Right ventricle myocardium superior (tissue), 1 donor: ENCODE measurements at places on chromosomes 6 and 20. TPM values are rescaled to one million over a fixed set of nuclear protein-coding genes. Genes with fewer than 3 reads are reported as not detected.

DNA sequence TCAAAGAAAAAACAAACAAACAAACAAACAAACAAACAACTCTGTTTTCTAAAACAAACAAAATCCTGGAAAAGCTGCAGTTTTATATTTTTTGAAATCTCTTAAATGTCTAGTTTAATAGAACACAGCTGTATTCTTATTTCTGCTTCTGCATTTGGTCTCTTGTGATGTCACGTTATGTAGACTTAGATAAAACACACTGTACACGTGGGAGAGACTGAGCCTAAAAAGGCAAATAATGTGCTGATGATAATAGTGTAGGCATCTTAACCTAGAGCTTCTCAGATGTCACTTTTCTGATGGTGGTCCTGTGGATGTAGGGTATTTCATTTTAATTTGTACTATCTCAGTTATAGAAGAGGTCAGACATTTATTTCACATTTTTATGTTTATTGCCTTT, 261.7 kb downstream of the UTRN start:
- DNase-seq: no peak

DNA sequence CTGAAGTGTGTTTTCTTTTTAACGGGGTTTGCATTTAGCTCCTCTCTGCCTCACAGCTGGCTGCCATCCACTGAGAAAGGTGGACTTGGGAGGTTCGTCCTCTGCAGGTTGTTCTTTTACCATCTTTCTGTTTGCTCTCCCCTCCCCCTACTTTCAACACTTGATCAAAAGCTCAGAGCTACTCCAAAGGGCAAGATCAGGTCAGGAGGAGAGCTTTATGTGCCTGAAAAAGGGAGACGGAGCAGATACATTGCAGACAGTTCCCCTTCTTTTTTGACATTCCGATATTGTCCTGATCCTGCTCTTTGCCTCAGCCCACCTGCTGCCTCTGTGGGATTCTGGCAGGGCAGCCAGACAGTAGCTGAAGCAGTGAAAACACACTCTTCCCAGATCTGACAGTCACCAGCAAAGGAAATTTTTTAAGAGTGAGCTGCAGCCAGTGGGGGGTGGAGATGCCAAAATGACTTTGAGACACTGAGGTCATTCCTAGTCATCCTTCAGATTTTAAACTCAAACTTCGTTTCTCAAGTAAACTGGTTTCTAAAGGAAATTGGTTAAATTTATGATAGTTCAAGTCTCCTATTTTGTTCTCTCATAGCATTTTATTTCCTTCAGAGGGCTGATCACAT, 26.5 kb downstream of the SMLR1 start:
- no peak for DNase-seq

GRCh38 chr6:143200167-143200770, 139.6 kb downstream of the AIG1 start:
- DNase-seq: no peak

Gene SLC22A2
- total RNA-seq: not detected

- DNase-seq: no peak
Measured at GRCh38 chr6:168384045-168385036, 56.6 kb upstream of the SMOC2 start.

- peak; percentile 53 for DNase-seq
Measured at GRCh38 chr6:89375427-89376267, 23.1 kb upstream of the UBE2J1 start.

Gene SLC52A3
- 2.2 TPM for total RNA-seq

- DNase-seq: peak; percentile 67
Measured at GRCh38 chr6:150528648-150529285, 70.9 kb upstream of the PLEKHG1 start.

GRCh38 chr6:81764531-81764930, 12.1 kb upstream of the TENT5A start:
- DNase-seq: no peak

Gene FKBP1C
- total RNA-seq: 0.40 TPM

Gene PPIL1
- 65.2 TPM for total RNA-seq

DNA sequence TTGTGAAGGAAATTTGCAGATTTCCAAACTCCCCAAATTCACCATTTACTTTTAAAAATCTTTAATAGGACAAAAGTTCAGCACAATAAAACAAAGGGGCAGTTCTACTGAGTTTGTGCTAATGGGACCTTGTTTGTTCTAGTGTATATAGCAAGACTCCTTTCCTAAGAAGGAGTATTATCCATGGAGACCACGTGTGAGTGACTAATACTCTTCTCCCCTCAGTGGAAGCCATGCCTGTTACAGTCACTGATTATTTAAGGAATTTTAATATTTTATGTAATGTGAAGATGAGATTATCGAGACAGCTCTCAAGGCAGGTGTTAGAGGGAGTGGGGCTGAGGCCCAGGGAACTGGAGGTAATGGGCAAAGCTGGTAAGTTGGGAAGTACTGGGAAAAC, 16.4 kb upstream of the QKI start:
- DNase-seq: no peak

DNA sequence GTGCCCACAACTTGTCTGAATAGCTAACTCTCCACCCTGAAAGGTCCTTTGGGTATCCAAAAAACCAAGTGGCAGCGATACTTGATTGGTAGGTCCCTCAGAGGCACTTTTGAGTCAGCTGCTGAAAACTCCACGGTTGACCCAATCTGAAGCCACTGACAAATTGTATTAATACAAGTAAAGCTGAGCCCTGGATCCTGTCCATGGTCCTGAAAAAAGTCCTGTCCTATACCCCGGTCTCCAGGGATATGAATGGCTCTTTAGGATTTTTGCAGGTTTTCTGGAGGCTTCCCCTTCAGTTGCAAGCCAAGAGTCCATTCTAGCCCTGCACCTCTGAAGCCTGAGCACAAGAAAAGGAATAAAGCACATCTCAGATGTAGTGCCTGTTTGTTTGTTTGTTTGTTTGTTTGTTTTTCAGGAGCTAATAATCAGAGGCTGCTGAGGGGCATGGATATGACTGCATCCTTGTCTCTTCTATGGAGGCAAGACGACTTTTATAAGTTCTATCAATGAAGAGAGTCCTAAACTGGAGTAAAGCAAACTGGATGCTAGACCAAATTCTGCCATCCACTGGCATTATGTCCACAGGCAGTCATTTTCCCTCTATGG, 1.7 kb upstream of the SLC12A5 start:
- no peak for DNase-seq

DNA sequence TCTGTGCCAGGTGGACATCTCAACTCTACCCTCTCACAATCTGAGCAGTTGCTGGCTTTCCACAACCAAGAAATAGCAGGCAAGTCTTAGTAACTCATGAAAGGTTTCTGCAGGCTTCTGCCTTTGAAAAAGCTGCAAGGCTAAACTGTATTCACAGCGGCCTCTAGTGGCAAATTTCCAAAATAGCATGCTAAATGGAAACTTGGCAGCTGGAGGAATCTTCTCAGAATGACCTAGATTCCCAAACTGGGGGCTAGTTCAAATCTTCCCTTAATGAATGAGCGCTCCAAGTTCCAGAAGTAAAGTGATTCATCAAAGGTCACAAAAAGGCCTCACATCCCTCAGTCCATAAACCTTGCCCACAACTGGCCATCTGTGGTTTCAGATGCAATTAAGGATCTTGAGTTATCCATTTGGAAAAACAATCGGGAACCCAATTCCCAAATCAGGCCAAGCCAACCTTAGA, 11.9 kb upstream of the CPNE5 start:
- no peak for DNase-seq

Gene CALHM5
- total RNA-seq: 2.2 TPM

- DNase-seq: no peak
Measured at GRCh38 chr20:43092386-43093088, 97.2 kb downstream of the PTPRT start.

- no peak for DNase-seq
Measured at GRCh38 chr20:1816384-1817381, 78.5 kb upstream of the SIRPA start.

DNA sequence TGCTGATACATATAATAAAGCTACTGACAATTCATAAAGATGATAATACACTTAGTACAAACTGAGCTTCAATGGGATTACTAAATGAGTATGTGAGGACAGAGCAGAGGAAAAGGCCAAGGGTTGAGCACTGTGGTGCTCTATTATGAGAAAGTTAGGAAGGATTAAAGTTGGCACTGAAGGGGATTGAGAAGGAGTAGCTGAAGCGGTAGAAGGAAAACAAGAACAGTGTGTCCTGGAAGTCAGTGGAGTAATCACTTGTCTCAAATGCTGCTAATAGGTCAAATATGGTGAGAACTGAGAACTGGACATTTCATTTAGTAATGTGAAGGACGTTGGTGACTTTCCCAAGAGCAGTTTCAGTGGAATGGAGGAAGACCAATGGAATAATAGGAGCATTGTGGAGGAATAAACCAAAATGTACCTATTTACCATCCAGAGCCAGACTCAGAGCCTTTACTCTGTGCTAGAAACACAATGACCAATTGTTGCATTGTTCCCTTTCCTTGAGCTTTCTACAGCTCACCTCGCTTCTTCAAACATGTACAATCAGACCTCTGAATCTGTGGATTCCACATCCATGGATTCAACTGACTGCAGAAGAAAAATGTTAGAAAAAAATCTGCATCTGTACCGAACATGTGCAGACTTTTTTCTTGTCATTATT, 255.9 kb downstream of the LAMA2 start:
- no peak for DNase-seq

GRCh38 chr20:2005831-2006426, 12.1 kb upstream of the PDYN start:
- DNase-seq: peak; percentile 75

- peak; percentile 85 for DNase-seq
Measured at GRCh38 chr6:168370310-168370991, 50.9 kb upstream of the DACT2 start.

Gene HLA-DQA1
- total RNA-seq: 5.5 TPM

GRCh38 chr20:2130683-2131082, 29.1 kb downstream of the STK35 start:
- no peak for DNase-seq

DNA sequence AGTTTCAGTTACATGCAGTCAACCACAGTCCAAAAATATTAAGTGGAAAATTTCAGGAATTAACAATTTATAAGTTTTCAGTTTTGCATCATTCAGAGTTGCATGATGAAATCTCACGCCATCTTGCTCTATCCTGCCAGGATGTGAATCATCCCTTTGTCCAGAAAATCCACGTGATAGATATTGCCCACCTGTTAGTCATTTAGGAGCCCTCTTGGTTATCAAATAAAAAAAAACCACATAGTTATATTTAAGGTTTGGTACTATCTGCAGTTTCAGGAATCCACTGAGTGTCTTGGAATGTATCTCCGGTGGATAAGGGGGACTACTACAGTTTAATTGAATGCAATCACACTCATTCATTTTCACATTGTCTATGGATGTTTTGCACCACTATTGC, 1249.0 kb upstream of the CITED2 start:
- DNase-seq: no peak

DNA sequence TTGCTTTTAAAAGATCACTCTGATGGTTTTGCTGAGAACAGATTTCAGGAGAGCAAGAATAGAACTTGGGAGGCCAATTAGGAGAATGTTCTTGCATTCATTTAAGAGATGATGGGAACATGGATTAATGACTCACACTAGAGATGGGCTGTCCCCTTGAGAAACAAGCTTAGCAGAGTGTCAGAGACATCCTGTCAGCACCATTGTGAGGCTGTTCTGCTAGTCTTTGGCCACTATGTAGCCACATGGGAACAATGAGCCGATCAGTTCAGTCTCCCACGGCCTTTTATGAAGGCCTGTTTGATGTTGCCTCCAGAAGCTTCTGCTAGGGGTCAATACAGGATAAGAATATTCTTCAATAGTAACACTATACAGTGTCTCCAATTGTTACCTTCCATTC, 113.0 kb upstream of the EYA4 start:
- no peak for DNase-seq

GRCh38 chr6:100186552-100186951, 192.5 kb upstream of the MCHR2 start:
- no peak for DNase-seq

Gene FLOT1
- 207 TPM for total RNA-seq

- no peak for DNase-seq
Measured at GRCh38 chr6:128114164-128114563, 213.3 kb upstream of the THEMIS start.

- DNase-seq: peak; percentile 18
Measured at GRCh38 chr6:168372889-168373288, 53.3 kb upstream of the DACT2 start.

Gene MYLIP
- 12.2 TPM for total RNA-seq

GRCh38 chr20:31691646-31692275, 30.9 kb downstream of the BCL2L1 start:
- DNase-seq: no peak

Gene PRL
- total RNA-seq: not detected

Gene C6orf52
- 0.78 TPM for total RNA-seq

GRCh38 chr20:25860531-25861150, 164.0 kb upstream of the ZNF337 start:
- no peak for DNase-seq

DNA sequence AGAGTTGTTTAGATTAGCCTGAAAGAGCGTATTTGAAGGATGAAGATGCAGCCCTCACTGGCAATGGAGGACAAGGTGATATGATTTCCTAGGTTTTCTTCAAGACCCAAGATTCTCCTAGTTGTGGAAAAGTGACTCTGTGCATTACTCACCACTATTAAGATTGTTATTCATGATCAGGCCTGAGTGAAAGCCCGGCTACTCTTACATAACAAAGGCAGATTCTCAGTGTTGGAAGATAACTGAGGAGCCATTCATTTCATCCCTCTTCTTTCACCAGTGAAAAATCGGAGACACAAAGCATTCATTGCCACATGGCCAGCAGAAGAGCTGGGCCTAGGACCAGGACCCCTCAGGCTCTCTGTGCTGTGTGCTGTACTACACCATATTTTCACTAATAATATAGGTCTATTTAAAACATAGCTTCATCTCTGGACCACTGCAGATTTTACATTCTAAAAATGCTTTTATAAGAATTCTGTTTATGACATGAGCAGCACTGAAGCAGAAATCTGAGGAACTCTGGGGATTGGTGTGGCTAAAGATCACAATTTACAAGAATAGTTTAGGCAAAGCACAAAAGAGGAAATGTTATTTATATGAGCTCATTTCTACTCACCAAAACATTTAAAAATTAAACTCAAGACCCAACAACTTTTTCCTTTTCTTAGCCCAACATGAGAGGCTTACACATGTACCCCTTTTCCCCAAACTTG, 181.9 kb upstream of the CCN2 start:
- DNase-seq: no peak

DNA sequence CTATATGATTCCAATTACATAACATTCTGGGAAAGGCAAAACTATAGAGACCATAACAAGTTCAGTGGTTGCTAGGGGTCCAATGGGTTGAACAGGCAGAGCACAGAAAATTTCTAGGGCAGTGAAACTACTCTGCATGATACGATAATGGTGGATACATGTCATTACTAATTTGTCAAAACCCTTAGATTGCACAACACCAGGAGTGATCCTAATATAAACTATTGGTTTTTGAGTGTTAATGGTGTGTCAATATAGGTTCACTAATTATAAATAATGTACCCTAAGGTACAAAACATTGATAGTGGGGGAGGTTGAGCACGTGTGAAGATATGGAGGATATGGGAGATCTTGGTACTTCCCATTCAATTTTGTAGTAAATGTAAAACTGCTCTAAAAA, 42.4 kb upstream of the PLN start:
- DNase-seq: no peak

Gene ECT2L
- 0.70 TPM for total RNA-seq

GRCh38 chr6:155219299-155219698, 44.5 kb upstream of the CLDN20 start:
- DNase-seq: no peak
